ENCODE measurements at places on chromosomes 11 and 22. TPM values are rescaled to one million over a fixed set of nuclear protein-coding genes. Genes with fewer than 3 reads are reported as not detected.

SLC39A13 gene
- 27.1 TPM for polyA plus RNA-seq

TBCEL gene
- 8.5 TPM for polyA plus RNA-seq

GRCh38 chr11:127074151-127074761, 73.7 kb upstream of the KIRREL3 start:
- DNase-seq = peak; percentile 57

DNA sequence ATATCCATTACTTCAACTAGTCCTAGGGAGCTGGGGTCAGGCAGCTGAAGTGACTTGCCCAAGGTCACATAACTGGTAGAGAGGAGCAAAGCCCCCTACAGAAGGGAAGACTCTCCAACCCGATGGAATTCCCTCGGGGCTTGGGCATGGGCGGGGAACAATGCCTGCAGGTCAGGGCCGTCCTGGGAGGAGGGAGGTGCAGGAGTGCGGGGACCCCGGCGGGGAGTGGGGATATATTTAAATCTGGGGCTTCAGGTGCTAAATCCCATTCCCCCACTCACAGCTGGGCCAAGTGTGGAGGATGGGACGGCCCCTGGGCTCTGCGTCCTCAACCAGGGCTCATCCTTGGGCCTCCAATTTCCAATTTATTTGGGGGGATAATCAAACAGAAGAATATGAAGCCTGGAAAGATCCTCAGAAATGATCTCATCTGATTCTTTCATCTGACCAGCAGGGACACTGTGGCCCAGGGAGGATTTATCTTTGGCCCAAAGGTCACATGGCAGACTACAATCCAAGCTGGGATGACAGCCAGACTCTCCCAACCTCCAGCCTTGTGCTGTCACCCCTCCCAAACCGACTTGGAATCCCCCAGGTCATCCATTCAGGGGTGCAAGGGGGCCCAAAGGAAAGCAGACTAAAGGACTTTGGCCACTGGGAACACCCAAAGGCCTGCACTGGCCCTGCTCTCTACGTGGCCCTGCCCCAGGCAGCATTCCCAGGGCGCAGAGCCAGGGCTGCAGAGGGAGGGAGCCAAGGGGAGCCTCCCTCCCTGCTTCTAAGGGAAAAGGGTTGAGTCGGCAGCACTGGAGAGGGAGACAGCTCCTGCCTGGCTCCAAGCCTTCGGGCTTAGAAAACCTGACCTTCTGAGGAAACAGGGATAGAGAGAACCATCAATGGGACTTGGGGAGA, 8.7 kb upstream of the C1QTNF6 start:
- peak; percentile 91 for DNase-seq

- no peak for DNase-seq
These were observed 46.0 kb upstream of the WNT7B start for GRCh38 chr22:46022881-46023512.

DNA sequence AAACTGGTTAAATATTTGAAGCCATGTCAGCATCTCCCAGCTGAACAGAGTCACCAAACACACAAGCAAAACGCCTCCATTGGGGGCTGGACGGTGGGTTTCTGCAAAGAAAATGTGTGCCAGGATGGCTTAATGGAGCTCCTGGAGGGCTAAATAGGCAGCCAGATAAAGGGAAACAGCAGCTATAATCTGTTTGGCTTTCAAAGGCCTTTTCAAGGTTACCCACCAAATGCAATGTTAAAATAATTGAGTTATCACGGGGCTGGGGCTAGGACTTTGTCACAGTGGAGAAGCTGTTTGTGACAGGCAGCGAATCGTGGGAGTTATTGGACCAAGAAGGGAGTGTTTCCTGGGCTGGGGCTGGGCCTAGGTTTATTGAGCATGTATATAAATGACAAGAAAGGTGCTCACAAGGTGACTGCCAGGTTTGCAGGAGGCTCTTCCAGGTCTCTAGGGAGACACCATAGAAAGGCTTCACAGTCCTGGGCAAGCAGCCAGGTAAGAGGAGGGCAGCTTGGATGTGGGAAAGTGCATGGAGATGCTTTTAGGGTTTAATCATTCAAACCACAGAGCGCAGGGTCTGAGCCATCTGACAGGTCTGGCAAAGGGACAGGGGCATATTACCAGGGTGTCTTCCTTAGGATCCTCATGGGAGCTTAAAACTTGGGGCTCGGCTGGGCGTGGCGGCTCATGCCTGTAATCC, 28.3 kb downstream of the GRIK4 start:
- DNase-seq = no peak

- DNase-seq = peak; percentile 43
These were observed 33.5 kb upstream of the GNAZ start for GRCh38 chr22:23036684-23037428.

GRCh38 chr11:67654225-67654624, 3.7 kb upstream of the ACY3 start:
- no peak for DNase-seq

GRCh38 chr11:111957663-111958444, 20.7 kb downstream of the DIXDC1 start:
- no peak for DNase-seq

DNA sequence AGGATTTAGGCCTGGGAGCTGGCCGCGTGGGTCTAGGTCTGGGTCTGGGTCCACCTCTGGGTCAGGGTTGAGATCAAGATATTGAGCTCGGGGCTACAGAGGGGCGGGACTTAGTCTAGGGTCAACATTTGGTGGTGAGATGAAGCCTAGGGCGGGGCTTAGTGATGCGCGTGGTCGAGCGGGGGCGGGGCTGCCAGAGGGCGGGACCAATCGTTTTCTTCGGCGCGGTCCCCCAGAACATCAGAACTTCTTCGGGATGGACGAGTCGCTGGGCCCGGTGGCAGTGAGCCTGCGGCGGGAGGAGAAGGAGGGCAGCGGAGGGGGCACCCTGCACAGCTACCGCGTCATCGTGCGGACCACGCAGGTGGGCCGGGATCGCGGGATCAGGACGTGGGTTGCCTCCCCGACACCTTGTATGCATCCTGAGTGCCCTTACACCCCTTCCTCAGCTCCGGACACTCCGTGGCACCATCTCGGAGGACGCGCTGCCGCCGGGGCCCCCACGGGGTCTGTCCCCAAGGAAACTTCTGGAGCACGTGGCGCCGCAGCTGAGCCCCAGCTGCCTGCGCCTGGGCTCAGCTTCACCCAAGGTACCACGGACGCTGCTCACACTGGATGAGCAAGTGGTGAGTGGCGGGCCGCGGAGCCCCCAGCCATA, 4.2 kb downstream of the SIPA1 start:
- no peak for DNase-seq

GRCh38 chr11:64542172-64543125, 48.6 kb upstream of the SLC22A12 start:
- no peak for DNase-seq

DNA sequence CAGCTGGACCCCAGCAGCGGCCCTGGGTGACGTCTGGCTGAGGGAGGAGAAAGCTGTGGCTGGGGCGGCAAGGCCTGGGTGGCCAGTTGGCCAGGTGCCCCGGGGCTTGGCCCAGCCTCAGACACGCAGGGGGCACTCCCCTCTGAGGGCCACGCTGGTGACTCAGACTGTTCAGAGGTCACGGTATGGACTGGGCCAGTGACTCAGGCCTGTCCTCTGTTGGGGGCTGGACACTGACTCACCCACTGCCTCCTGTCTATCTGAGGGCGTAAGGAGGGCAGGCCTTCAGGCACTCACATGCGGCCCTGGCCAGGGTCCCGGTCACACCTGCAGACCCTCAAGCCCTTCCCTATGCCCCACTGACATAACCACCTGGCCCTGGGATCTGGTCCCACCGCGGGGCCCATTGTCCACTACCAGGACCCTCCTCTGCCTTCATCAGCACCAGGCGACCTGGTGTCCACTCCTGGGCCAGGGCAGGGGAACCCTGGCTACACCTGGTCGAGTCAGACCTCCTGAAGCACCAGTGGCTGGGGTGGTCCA, 3.7 kb upstream of the MUC5AC start:
- DNase-seq = peak; percentile 84

DNA sequence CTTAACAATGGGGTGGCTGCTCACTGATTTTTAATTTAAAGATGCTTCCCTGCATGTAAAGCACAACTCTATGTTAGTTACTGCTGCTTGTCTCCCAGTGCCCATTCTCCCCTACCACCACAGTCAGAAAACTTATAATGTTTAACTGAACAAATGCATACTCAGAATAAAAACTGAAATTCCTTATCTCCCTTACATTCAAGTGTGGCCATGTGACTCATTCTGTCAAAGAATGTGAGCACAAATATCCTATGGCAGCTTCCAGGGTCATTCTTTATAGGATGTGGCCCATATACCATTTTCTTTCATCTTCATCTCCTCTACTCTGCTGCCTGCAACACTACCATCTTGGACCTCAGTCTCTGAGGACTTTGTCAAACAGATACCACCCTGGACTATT, 374.8 kb downstream of the DYNC2H1 start:
- no peak for DNase-seq

Data from stomach (tissue), 19 donors.